Stimulated activated CD4-positive, alpha-beta T cell treated with anti-CD3 and anti-CD28 coated beads, Interleukin-1b, Interleukin-23, amount 100 ng/mL, for 48 hours (primary cell): ENCODE measurements at places on chromosomes 13 and 19.
A peak's percentile ranks its signal among the peaks of the same experiment; 100 is the strongest.

GRCh38 chr19:2719920-2720776 lies 1.0 kb downstream of the DIRAS1 start:
- DNase-seq = no peak

DNA sequence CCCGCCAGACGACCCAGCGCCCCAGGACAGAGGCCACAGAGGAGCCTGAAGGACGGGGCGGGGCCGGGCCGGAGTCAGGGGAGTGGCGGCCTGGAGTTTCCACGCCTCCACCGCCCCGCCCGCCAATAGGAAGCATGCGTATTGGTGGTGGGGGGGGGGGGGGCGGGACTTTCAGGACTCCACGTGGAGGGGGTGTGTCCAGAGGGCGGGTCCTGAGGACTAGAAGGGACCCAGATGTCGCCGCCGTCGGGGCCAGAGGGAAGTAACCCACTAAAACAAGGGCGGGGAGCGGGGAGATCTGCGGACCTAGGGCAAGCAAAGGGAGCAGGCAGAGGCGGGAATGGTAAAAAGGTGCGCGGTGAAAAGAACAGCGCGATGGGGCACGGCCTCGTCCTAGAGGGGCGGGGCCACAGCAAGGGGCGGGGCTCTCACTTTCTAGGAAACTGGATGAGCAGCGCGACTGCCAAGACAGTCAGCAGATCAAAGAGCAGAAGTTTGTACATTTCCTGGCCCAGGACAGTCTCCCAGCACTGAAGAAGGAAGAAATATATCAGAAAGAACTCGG lies 2.8 kb upstream of the LENG1 start:
- DNase-seq = peak; percentile 82

DNA sequence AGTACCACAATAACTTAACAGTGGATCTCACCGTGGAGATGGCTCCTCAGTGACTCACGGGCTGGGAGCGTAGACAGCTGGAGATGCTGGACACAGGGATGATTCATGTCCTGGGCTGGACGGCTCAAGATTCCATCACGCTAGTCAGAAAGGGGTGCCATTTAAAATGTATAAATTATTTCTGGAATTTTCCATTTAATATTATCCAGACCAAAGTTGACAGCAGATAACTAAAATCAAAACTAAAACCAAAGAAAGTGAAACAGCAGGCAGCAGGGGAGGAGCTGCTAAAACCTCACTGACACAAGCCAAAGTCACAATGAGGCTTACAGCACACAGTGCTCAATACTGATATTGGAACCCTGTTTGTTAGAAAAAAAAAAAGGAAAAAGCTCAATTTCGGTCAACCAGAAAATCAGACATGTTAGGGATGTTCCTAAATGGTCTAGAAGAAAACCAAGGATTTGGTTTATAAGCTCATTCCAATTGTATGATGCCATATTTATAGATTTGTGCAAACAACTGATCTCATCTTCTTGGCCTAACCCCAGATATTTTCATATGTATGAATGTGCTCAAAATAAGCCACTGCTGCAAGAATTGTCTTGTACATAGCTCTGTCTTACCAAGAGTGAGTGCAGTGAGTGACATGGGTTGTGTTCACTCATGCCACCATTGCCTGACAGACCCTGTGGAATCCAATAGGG lies 111.8 kb downstream of the SACS start:
- no peak for DNase-seq

DNA sequence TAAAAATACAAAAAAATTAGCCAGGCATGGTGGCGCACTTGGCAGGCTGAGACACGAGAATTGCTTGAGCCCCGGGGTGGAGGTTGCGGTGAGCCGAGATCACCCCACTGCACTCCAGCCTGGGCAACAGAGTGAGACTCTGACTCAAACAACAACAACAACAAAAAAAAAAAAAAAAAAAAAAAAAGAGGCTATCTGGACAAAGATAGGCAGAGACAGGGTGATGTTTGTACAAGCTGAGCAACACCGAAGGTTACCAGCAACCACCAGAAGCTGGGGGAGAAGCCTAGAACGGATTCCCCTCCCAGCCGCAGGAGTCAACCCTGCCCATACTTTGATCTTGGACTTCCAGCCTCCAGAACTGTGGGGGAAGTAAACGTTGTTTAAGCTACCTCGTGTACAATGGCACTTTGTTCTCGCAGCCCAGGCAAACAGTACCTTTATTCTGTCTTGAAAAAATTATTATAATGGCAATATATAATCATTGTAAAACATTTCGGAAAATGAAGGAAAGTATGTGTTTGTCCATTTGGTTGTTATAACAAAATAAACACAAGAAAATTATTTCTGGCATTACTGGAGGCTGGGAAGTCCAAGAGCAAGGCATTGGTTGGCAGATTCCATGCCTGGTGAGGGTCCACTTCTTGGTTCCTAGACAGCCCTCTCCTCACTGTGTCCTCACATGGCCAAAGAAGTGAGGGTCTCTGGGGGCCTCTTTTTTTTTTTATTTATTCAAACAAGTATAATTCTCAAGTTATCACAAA lies 39.8 kb upstream of the LATS2 start:
- no peak for DNase-seq

DNA sequence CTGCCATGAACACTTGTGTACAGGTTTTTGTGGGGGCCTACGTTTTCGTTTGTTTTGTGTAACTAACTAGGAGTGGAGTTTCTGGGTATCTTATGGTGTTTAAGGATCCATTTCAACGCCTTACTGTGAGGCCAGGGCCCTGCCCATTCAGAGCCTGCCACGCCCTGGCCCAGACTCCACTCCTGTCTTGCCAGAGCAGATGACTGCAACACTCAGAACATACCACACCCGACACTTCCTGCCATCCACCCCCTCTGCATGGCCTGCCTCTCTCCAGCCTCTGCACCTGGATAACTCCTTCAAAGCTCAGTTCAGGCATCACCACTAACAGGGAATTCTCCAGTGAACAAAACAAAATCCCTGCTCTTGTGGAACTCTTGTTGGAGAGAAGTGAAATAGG lies 43.2 kb downstream of the RGCC start:
- DNase-seq = peak; percentile 47

DNA sequence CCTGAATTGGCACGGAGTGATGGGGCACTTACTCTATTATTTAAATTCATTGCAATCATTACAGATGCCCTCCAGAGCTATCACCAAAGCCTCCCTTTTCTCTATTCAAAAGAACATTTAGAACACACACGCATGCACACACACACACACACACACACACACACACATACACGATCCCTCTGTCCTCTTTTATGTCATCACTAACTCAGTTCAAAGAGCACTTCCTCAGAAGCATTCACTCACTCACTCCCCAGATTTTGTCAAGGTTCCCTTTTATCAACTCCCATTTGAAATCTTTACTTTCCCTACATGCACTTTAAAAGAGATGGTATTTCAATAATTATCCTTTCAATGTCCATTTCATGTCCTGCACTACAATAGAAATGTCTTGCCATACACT lies 22.4 kb upstream of the IGFL4 start:
- no peak for DNase-seq

DNA sequence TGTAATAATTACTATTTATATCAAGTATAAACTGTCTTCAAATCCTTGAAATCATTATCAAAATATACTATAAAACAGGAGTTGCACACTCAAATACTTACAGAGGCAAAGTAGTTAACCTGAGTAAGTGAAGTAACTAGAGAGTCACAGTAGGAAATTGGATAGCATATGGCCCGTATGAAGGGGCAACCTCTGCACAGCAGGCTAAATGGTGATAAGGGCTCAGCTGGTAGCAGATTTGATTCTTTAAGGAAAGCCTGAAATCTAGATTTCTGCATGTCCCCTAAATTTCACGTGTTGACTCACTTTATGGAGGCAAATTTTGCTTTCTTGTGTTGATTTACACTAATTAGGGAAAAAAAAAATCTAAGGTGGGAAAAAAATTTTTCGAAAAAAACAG lies 46.4 kb downstream of the STOML3 start:
- DNase-seq = no peak

DNA sequence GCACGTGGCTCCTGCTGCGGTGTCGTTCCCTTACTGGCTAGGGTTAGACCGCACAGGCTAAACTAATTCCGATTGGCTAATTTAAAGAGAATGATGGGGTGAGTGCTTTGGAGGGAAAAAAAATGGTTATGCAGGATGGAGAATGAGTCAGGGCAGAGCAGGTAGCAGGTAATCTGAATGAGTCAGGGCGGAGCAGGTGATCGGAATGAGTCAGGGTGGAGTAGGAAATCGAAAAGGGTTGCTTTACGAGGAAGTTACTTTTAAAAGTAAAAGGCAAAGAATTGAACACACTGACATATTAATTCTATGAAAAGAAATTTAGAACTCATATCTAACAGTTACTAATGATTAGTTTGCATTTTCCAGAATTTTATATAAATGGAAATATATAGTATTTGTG lies 335.5 kb downstream of the FOXO1 start:
- no peak for DNase-seq

DNA sequence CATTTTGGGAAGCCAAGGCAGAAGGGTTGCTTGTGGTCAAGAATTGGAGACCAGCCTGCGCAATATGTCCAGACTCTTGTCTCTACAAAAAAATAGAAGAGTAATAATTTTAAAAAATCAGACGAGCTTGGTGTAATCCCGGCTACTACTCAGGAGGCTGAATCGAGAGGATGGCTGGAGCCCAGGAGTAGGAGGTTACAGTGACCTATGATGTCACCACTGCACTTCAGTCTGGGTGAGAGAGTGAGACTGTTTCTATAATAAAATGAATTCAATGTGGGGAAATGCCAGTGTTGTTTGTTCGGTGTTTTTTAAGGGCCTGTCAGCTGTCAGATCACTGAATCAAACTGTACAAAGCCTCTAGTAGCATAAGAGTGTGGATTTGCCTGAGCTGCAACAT lies 1.2 kb upstream of the FBXL3 start:
- DNase-seq = no peak

DNA sequence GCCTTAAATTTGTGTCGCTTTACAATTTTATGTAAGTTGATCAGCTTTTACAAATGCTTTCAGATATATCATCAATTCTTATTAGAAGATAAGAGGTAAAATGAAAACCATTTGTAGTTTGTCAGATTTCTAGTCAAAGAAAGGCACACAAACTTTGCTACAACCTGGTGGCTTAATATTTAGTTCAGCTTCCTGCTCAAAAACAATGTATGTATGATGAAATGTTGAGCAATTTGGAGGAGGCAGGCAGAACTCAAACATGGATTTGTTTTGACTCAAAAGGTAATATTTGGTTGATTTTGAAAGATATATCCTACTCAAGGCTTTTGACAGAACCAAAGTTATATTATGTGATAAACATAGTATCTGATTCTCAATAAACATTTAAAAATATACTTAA lies 24.2 kb downstream of the NEK5 start:
- no peak for DNase-seq

GRCh38 chr19:39481229-39481545 lies 549 bp downstream of the TIMM50 start:
- DNase-seq = no peak

GRCh38 chr13:23949200-23949599 lies 51.9 kb upstream of the C1QTNF9B start:
- DNase-seq = no peak

DNA sequence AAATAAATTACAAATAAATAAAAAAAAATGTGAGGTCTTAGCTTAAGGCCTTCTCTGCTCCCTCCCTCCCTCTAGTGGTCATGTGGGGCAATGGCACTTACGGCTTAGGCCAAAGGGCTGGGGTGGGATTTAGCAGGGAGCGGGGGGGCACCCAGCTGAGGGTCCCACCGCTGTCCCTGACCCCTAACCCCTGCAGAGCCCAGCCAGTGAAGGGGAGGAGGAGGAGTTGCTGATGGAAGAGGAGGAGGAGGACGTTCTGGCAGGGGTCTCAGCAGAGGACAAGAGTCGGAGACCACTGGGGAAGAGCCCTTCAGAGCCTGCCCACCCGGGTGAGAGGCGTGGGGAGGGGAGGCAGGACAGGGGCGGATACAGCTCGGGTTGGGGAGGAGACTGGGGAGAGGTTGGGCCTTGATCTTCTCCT lies 9.3 kb downstream of the MPND start:
- peak; percentile 46 for DNase-seq

- no peak for DNase-seq
Observed at GRCh38 chr19:16825312-16826052, 3.7 kb upstream of the SIN3B start.

DNA sequence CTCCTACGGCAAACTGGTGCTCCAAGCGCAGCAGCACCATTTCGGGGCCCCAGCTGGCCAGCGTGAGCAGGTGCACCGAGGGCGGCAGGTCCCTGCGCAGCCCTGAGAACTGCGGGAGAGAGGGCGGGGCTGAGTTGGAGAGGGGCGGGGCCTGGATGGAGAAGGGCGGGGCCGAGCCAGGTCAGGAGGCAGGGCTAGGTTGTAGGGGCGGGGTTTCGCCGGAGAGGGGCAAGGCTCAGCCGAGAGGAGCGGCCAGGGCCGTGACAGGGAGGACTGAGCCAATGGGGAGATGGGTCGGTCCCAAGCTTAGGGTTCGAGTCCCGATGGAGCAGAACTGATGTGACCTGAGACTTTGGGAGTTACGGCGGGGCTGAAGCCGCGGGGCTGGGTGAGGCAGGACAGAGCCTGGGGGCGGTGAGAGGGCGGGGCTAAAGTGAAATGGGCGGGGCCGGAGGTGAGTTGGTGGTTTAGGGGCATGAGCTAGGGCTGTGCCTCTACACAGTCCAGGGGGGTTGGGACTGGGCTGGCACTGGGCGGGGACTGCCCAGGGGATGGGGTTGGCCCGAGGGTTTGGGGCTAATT lies 19.0 kb downstream of the MAN2B1 start:
- peak; percentile 57 for DNase-seq

DNA sequence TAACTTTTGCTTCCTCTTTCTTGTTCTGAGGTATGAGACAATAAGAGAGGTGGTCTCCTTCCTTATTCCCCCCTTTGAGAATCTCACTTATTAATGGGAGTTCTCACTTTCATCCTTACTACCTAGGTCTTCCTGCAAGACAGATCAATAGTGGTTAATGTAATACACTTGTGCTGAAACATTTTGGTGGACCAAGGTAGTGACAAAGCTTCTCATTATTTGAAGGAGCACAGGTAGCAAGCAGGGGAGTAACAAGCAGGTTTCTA lies 17.9 kb downstream of the ZNF700 start:
- no peak for DNase-seq

- no peak for DNase-seq
Observed at GRCh38 chr13:22596171-22596863, 584.5 kb upstream of the SGCG start.

- no peak for DNase-seq
Observed at GRCh38 chr13:97786510-97786909, 167.0 kb upstream of the IPO5 start.
